ENCODE measurements at places on chromosomes 2 and 18.

GRCh38 chr2:187466129-187466792 lies 18.2 kb upstream of the CALCRL start:
- DNase-seq, result no peak

- peak; percentile 41 for DNase-seq
These were observed 725.2 kb downstream of the TSN start for GRCh38 chr2:122480501-122481243.

GRCh38 chr2:113274432-113274831 lies 4.3 kb downstream of the PAX8 start:
- no peak for DNase-seq

DNA sequence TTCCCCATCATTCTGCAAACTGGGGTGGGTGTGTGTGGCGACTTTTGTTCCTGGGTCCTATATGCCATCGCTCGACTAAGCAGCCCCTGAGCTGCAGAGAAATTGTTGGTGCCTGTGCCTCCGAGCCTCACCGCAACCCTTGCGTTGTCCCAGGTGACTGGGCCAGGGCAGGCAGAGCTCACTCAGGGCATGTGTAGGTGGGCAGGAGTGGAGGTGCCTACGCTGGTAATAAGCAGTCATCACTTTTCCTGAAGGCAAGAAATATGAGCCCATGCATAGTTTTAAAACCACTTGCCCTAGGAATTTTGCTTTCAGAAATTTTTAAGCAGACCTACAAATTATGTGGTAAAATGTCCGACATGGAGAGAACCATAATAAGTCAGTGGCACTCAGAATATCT lies 197.8 kb downstream of the SMAD7 start:
- DNase-seq, result no peak

GRCh38 chr2:120945832-120946499 lies 210.3 kb downstream of the GLI2 start:
- DNase-seq, result no peak

- peak; percentile 62 for DNase-seq
These were observed 66.3 kb upstream of the TCF7L1 start for GRCh38 chr2:85066874-85067351.

GRCh38 chr2:225457482-225457881 lies 58.0 kb downstream of the NYAP2 start:
- DNase-seq, result no peak

DNA sequence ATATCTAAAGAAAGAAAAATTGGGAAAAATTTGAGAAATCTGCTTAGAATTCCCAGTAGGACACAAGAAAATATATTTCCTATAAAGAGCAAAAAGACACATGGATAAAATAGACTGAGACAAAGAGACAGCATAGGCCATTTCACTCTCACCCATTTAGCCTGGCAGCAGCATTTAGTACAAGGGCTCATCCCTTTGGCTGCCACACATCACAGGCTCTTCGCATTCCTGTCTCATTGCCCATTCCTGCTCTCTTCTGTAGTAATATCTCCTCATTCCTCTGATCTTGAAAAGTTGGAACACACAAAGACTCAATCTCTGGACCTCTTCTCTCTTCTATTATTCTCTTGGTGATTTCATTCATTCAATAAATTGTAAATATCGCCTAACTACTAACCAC lies 162.6 kb downstream of the SOX11 start:
- no peak for DNase-seq

- DNase-seq, result peak; percentile 84
These were observed 48.1 kb downstream of the PKDCC start for GRCh38 chr2:42095923-42096408.

- DNase-seq, result peak; percentile 71
These were observed 19.6 kb downstream of the SPATA3 start for GRCh38 chr2:231015478-231015877.

DNA sequence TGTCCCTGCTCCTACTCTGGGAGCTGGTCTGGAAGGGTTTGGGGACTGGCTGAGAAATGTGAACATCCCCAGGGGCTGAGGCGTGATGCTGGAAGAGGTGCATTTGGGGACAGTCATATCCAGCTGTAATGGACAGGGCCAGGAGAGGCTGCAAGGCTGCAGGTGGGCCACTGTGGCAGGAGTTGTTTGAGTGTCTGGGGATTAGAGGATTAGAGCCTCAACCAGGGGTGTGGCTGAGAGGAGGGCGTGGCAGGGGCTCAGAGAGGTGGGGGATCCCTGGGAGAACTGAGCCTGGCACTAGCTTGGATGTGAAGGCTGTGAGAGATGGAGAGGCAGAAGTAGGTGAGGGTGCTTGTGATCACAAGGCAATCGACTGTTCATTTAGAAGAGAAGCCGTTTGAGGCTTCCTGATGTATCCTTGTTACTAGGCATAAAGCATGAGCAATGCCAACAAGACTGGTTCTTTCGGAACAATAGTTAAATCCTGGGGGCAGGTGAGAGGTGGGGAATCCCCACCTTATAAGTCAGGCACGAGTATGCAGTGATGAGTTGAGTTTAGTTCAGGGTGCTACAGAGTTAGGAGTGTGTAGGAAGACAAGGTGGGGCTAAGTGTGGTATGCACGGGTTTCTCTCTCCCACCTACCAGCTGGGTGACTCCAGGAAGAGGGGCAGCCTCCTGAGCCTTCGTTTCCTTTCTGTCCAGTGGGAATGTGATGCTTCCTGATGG lies 31.9 kb downstream of the SH3RF3 start:
- no peak for DNase-seq

All from pons (tissue), 1 donor.